Kidney epithelial cell (primary cell): ENCODE measurements at places on chromosomes 1 and 21.

GRCh38 chr1:53946252-53947171 lies at the start of gene LRRC42:
Gene LRRC42 (plus strand): TSS chr1:53946350. CDS start chr1:53952000, 5,650 bp downstream.
- no peak for DNase-seq

DNA sequence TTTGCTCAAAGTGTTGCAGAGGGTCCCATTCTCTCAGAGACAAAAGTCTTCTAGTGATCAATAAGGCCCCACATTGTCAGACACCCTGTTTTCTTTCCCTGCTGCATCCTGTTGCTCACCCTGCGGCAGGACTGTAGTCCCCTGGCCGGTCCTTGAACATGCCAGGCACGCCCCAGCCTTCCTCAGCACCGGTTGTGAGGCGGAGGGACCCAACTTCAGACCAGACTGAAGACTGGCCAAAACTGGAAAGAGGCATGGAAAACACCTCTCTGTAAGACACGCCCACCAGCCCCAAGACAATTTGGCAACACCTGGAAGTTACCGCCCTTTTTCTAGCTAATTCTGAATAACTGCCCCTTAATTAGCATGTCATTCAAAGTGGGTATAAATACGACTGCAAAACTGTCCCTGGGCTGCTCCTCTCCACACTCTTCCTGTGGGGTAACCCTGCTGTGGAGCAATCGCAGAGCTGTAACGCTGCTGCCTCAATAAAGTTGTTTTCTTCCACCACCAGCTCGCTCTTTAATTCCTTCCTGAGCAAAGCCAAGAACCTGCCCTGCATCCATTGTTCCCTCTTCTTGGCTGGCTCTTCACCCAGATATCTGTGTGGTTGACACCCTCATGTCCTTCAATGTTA lies 23.8 kb downstream of the PLA2G2A start:
- no peak for DNase-seq

GRCh38 chr21:28455253-28455600 lies 537.5 kb downstream of the LTN1 start:
- DNase-seq: no peak

DNA sequence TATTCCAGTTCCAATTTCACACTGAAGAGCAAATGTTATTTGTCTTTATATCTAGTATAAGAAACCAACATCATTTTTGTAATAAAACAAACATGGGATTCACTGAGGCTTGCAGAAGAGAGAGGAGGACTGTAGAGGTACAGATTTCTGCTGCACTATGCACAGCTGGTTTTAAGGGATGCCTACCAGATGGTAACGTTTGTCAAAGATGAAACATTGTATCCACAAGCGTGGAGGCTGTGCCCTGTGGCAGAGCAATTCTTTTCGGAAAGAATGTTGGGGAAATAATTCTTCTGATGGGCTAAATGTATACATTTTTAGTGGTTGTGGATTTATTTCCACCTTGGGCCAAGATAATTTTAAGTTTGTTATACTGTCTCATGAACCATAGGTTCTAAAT lies 272.4 kb downstream of the DUSP10 start:
- DNase-seq: no peak

GRCh38 chr1:147840909-147841308 lies 61.7 kb upstream of the GJA8 start:
- DNase-seq: no peak

DNA sequence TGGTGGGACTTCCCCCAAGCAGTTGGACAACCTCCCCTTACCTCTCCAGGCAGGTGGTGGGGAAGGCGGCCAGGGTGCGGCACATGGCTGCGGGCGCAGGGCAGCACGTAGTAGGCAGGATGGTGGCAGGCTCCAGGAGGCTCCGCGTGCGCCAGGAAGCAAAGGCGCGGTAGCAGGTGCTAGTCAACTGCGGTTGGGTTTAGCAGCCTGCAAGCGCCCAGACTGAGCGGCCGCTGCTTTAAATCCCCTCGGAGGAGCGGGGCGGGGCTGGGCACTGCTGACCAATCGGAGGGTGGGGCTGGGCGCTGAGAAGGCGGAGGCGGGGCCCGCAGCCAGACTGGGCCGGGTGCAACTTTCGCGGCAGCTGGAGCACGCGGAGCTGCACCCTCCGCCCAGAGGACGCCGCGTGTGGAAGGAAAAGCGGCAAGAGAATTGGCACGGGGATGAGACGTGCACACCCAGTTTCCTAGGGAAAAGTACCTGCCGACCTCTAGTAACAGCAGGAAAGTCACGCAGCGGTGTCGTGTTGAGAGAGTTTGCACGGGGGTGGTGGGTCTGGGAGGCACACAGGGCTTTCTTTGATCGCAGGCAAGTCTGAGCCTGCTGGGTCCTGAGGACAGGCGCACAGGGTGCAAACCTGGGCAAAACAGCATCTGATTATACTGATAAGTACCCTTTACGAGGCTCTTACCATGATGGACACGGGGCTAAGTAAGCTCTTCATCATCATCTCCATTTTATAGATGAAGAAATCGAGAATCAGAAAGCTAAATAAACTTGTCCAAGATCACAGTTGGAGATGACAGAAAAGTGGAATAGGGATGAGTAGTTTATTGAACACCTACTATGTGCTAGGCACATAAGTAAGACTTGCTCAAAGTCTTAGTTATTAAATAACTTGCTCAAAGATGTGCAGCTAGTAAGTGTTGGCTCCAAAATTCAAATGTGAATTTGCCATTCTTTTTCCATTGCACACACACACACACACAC lies at the start of gene RGS16:
Gene RGS16 (minus strand): TSS at position 215 of the 990 bp plus-strand sequence. CDS start 130 bp downstream, at position 85.
- peak; percentile 25 for DNase-seq

- DNase-seq: no peak
These were observed 12.8 kb upstream of the AADACL4 start for GRCh38 chr1:12630946-12631530.

- no peak for DNase-seq
These were observed 6.9 kb upstream of the ZNF362 start for GRCh38 chr1:33249422-33249821.

DNA sequence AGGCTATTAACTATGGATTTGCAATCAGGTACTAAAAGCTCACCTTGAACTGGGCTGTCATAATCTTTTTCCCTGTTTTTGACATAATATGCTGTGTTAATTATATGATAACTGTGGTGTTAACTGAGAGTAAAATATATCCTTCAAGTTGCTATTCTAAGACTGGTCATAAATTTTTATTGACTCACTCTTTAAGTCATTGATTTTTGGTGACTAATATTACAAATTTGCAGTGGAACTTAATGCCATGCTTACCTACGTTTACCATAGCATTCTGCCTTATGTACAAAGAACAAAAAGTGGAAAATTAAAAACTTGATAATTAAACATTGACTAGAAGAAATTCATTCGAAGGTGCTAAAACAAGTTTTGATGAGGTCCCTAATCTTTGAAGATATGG lies 872.4 kb downstream of the BRINP3 start:
- DNase-seq: no peak

- DNase-seq: no peak
These were observed at the start of gene CCDC18 for GRCh38 chr1:93180723-93181613. Gene CCDC18 (plus strand): TSS chr1:93180724. CDS start chr1:93183362, 2,638 bp downstream.

DNA sequence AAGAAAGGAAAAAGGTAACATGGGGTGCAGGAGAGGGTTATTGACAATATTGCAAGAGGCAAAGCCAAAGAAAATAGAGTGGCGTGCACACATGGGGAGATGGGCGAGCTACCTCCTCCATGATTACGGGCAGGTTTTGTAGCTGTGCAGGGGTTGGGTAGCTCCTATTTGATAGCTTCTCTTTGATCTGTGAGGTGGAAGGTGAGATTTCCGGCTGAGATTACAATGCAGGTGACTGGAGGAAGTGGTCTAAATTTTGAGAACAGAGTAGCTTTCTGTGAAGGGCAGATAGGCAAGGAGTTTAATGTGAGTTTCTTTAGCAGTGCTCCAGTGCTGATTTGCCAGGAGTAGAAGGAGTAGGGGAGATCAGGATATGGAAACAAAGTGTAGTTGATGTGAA lies 263.4 kb downstream of the PLA2G4A start:
- DNase-seq: no peak

GRCh38 chr1:22673486-22674409 lies 20.7 kb downstream of the C1QB start:
- DNase-seq: peak; percentile 21

GRCh38 chr1:86370601-86371022 lies 25.5 kb downstream of the ODF2L start:
- DNase-seq: no peak

DNA sequence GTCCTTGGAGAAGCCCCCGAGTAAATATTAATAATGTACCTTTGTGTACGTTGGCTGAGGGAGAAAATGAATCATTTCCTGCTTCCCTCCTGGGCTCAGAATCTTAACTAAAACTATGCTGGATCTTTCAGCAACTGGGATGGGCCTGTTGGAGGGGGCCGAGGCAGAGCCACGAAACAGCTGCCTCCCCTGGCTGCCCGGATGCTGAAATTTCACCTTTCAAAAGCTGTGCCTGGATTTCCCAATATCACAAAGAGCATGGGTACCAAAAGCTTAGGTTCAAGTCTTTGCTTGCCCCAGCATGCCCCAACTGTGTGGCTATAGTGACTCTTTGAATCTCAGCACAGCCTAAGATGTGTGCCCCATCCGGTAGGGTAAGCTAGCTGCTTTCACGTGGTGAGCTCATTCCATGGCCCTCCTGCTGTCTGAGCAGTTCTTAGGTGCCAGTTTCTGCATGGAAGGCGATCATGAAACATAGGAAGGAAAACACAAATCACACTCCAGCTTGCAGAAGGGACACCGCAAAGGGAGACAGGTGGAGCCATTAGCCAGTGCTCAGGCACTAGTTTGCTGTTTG lies 473.5 kb downstream of the PTPRU start:
- DNase-seq: no peak

DNA sequence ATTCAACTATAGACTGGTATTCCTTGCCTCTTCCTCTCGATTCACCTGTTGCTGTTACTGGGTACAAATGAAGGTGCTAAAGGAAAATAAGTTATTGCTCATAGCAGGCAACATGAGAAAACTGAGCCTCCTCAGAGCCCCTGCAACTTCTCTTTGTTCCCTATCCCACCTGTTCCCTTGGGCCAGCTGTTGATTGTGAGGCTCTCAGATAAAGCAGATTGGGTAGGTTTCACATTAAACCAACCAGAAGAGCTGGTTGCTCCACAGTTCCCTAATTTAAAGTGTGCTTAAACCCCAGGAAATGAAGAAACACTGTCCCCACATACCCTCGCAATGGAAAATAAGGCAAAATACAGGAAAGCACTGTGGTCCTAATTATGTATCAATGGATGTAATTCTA lies 4.8 kb downstream of the DEDD start:
- DNase-seq: no peak

GRCh38 chr1:78561856-78562255 lies 58.4 kb upstream of the IFI44L start:
- DNase-seq: no peak

- DNase-seq: no peak
These were observed at the start of gene TMEM200B for GRCh38 chr1:29123887-29124365. Gene TMEM200B (minus strand): TSS chr1:29123903. CDS start chr1:29121828, 2,075 bp downstream.

GRCh38 chr1:239418681-239419080 lies 32.3 kb downstream of the CHRM3 start:
- DNase-seq: no peak

DNA sequence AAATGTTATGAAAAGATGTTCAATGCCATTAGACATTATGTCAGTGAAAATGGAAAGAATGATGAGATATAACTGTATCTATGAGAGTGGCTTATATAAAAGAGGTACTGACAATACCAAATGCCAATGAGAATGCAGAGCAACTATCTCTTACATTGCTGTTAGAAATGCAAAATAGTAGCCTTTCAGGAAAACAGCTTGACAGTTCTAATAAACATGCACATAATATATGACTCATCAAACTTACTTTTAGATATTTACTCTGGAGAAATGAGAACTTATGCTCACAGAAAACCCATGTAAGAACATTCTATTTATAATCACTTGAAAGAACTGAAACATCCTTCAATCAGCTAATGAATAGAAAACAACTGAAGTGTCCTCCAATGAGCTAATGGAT lies 996.7 kb upstream of the ADGRL4 start:
- no peak for DNase-seq

DNA sequence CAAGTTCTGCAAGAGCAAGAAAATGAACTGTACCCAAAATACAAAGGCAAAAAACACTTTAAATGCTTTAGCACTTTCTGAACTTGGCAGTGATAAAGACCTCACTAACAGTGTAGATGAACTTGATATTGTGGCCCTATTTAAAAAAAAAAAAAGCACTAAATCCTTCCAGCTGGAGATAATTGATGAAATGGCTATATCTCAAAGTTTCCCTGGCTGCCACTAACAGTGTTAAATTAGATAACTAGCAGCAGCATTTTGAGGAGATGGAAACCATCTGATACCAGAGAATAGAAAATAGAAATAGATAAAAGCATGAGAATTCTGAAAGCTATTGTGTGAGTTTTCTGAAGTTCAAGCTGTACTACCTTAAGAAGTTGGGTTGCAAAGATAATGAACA lies 317.2 kb downstream of the RWDD3 start:
- no peak for DNase-seq

DNA sequence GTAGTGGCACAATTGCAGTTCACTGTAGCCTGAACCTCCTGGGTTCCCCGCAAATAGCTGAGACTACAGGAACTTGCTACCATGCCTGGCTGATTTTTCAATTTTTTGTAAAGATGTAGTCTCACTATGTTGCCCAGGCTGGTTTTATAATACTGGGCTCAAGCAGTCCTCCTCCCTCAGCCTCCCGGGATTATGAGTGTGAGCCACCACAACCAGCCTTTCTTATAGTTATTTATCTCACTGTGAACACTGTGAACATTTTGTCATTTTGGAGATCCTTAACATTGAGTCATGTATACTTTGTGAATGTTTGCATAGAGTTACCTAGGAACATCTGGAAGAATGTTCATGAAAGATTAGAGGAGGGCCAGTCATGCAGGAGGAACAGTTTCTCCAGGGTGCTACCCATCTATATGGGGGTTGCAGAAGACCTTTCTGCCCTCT lies 127.1 kb upstream of the CACYBP start:
- DNase-seq: peak; percentile 32

- no peak for DNase-seq
These were observed 8.7 kb downstream of the PADI4 start for GRCh38 chr1:17316704-17317103.

DNA sequence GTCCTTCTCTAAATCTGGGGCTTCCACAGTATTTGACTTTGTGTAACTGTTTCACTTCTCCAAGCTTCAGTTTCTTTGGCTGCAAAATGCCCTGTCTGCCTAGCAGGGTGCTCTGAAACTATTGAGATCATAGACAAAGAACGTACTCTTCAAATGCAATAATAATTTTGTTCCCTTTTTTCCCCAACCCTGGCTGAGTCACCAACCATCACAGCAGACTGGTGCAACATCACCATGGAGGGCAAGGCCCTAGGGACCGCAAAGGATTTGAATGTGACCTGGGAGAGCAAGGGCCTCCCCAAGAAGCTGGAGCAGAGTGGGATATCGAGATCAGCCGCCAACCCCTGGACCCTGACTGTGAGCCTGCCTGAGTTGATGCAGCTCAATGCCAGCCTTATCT lies 115.0 kb downstream of the FCRL5 start:
- no peak for DNase-seq

GRCh38 chr1:182643699-182644098 lies 39.5 kb upstream of the RGS16 start:
- DNase-seq: no peak

DNA sequence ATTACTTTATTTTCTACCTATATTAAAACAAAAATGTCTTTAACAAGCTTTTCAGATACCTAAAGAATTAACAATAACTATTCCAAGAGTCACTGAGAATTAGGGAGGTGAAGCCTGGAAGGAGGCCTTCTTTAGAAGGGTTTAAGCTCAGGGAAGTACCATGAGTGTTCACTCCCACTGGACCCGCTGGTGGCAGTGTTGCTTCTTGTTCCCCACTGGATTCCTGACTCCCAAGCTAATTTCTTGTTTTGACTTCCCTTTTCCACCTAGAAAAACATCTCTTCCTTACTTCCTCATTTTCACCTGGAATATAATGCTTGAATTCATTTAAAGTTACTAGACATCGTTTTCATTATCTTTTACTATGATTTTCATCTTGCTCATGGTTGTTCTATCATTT lies 264.2 kb downstream of the HMCN1 start:
- DNase-seq: no peak

- DNase-seq: no peak
These were observed 147.0 kb downstream of the ST6GALNAC5 start for GRCh38 chr1:77014073-77014788.
